ENCODE measurements at places on chromosomes 3 and 15. TPM values are rescaled to one million over a fixed set of nuclear protein-coding genes. Genes with fewer than 3 reads are reported as not detected.

Gene TEX9
- 3.1 TPM for total RNA-seq

Gene LARP6
- total RNA-seq: 75.6 TPM

Gene ZNF620
- total RNA-seq: 1.3 TPM

Gene MYO5C
- 6.9 TPM for total RNA-seq

Gene TRIM42
- total RNA-seq: not detected

Gene TARS3
- total RNA-seq: 7.1 TPM

Gene RNF111
- 18.0 TPM for total RNA-seq

All from A549 treated with Hydrocortisone at 1 μM for 4 hours (cell line).